ENCODE measurements at places on chromosomes 4 and X.
A peak's percentile ranks its signal among the peaks of the same experiment; 100 is the strongest.

DNA sequence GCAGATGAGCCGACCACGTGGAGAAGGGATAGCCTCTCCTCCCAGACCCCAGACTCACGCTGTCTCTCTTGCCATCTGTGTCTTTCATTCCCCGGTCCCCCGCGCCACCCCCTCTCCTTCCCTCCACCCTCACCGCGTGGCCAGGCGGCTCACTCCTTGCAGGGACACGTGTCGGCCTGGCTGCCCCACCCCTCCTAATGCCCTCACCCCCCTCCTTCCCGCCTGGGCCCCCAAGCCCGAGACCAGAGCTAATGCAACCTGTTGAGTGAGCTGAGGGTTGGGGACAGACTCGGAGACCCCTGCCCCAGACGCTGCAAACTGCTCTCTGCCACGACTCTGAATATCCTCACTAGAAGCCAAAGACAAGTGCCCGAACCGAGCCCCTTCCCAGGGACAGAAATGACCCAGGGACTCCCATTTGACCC lies 1.8 kb downstream of the SLC38A5 start:
- no peak for DNase-seq

GRCh38 chr4:103402198-103402597 lies 204.1 kb upstream of the CENPE start:
- no peak for DNase-seq

- DNase-seq: no peak
These were observed 81.5 kb downstream of the ARX start for GRCh38 chrX:24934279-24934678.

DNA sequence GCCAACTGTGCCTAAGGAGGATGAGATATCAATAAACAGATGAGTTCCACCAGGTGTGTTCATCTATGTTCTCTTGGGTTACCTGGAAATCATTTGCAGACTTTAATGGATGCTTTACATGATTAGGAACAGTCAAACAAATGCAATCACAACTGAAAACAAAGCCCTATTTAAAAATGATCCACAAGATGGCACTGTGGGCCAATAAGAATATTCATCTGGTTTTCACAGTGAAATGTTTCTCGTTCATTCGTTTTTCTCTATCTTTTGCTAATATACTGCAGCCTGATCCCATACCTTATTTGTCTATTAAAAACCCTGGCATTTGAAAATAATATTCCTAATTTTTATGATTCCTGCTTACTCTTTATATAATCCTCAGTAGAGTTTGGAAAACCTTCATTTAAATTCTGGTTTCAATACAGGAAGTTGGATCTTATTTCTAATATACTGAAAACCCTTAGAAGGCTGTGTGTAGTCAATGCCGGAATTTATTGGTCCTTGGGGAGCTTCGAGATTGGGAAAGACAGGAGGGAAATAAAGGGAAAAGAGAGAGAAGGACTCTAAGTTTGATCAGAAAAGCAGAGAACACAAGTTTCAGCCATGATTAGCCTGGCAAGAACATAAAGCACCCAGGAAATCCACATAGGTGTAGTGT lies 63.8 kb upstream of the TAPT1 start:
- DNase-seq: peak; percentile 27

DNA sequence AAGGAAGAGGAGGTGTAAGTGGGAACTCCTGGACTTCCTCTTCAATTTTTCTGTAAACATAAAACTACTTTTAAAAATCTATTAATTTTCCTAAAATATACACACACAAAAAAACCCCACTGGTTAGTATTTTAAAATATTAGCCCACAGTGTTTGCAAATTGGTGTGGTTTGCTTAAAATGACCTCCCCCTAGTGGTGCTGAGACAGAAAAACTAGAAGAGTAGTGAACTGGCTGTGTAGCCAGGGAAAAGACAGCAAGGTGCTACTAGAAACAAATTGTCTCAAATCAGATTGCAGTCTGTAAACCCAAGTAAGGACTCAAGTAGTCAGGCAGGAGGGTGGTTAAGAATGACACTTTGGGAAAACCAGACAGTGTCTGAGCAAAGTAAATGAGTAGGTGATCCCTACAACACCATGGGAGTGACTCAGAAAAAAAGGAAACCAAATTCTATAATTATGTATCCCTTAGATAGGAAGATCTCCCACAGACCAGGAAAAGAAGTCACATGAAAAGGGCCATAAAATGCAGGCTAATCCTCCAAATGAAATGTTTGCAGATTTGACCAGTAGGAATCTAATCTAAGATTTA lies 26.0 kb downstream of the AMTN start:
- DNase-seq: no peak

DNA sequence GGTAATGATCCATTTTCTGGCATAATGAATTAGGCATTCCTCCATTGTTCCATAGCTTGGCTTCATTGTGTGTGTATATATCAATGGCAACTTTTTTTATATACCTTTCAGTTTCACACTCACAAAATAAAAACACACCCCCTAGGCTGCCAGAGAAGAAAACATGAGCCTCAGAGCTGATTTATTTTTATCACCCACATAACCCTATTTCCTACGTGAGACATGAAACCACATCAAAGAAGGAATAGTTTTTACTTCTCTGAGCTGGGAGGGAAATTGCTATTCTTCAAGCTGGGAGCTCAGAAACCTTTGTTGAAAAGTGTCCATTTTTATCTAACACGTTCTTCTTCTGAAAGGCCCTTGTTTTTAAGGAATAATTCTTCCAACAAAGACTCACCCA lies 126.7 kb upstream of the RAI2 start:
- no peak for DNase-seq

- DNase-seq: no peak
These were observed 124.2 kb downstream of the C4orf51 start for GRCh38 chr4:145804116-145804515.

- no peak for DNase-seq
These were observed 511.8 kb upstream of the ARX start for GRCh38 chrX:25527596-25527995.

DNA sequence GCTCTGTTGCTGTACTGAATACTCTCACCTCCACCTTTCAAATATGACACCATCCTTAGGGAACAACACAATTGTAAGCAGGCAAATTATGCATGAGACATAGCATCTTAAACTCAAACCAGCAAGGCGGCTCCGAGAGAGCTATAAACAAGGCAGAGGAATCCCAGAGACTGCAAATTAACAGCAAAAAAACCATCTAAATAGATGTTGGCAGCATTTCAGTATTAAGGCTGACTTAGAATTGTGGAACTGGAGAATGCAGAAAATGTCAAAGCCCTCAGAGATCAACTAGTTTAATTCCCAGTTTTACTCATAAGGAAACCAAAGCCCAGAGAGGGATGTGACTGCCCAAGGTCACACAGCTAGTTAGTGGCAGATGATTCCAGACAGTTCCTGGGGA lies 37.2 kb upstream of the SPANXC start:
- DNase-seq: no peak

- DNase-seq: no peak
These were observed 8.0 kb upstream of the CPEB2 start for GRCh38 chr4:14994242-14994641.

DNA sequence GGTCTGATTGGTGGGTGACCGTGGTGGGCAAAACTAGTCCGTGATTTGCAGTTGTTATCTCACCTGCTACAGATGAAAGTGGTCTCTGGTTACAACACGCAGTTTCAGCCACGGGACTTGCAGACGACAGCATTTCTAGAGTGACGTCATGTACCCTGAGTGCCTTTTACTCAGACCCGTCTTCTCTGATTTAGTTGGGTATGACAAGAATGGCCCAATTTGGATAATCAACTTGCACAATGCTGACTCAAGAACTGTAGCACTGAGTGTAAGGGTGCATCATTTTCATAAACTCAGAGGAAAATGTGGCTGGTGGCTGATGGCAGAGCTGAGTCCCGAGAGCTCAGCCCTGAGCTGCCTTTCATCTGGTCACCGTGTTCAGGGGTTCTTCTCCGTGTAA lies 281.4 kb upstream of the FRG1 start:
- no peak for DNase-seq

GRCh38 chr4:75287738-75288517 lies 226.3 kb downstream of the RCHY1 start:
- no peak for DNase-seq

GRCh38 chrX:136210243-136210642 lies 41.0 kb downstream of the MAP7D3 start:
- DNase-seq: no peak

- DNase-seq: peak; percentile 80
These were observed 3.7 kb downstream of the HHIP start for GRCh38 chr4:144649646-144650045.

DNA sequence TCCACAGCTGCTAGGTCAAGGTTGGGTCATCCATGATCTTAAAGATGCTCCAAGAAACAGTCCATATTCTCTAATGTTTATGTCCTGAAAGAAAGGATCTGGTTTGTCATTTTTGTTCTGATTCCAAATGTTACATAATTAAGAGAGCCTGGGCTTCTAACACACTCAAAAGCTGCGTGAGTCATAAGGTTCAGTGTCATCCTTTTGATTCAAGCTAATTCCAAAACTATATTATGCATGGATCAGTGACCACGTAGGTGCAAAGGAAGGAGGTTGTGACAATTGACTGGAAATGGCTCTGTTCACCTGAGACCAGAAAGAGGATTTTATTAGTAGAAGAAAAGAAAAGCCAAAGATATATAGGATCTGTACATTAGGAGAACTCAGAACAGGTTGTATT lies 268.7 kb upstream of the GK2 start:
- DNase-seq: no peak

GRCh38 chrX:99469439-99469838 lies 940.6 kb downstream of the PCDH19 start:
- no peak for DNase-seq

DNA sequence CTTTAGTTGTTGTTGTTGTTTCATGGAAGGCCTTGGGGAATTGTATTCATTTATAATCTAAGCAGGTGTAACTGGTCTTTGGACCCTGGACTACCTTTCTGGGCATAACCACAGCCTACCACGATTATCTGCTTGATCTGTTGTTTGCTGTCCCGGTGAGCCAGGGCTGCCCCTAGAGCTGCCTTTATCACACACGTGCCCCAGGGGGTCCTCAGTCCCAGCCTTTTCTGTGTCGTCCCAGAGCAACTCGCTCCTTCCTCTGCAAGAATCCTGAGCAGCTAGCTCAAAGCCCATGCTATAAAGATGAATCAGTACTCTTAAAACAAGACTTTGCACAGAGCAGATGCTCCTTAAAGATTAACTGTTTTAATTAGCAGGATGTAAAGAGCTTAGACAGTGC lies 273.2 kb downstream of the EVC2 start:
- no peak for DNase-seq

DNA sequence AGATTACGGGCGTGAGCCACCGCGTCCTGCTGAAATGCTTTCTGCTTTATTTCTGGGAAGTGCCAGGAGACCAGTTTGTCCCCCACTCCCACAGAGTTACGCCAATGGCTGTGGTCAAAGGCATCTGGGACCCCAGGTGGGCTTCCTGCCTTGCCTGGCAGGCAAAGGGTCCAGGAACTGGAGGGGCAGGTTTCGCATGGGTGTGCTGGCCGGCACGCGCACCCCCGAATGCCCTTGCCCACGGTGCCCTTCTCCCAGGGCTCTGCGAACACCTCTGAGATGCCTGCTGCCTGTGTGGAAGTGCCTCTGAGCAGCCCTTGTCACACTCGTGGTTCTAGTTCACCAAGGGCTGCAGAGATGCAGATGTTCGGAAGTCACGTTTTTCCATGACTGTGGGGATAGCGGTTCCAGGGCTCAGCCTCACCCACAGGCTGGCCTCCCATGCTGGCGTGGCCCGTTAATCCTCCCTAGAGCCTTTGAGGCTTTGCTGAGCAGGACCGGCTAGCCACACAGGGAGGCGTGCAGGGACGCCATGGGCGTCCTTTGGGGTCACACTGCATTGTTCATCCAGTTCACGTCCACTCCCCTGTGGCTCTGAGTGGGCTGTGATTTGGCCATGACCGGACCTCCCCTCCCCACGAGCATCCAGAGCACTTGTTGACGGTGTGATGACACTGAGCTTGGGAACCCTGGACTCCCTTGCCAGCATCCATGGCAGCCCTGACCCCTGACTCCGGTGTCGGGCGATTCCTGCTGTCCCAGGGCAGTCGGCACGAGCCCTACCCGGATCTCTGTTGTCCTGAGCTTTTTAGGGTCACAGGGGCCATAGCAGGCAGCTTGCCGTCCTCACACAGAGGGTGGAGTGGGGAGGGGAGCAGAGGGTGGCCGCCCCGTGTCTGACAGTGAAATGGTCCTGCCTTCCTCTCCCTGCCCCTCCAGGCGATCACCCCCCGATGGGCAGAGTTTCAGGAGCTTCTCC lies 12.7 kb upstream of the ADD1 start:
- DNase-seq: no peak

DNA sequence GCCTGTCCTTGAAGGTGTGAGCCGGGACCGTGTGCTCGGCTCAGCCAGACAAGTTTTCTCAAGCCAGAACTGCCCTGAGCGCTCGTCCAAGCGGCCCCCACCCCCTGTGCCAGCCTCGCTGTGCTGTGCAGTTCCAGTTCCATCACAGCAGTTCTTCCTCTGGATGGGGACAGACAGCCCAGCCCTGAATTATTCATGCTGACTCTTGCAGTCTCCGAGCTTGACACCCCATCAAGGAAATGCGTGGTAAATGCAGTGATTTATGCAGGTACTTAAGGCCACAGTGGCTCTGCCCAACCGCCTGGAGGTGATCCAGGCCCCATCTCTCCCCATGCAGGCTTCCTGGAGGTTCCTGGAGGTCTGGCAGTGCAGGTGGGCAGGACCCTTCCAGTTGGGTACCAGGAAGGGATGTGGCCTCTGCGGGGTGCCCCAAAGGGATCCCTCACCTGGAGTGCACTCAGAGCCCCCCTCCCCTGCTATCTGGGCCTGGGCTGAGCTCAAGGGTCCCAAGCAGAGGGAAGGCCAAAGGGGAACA lies 44.8 kb upstream of the HMX1 start:
- no peak for DNase-seq

DNA sequence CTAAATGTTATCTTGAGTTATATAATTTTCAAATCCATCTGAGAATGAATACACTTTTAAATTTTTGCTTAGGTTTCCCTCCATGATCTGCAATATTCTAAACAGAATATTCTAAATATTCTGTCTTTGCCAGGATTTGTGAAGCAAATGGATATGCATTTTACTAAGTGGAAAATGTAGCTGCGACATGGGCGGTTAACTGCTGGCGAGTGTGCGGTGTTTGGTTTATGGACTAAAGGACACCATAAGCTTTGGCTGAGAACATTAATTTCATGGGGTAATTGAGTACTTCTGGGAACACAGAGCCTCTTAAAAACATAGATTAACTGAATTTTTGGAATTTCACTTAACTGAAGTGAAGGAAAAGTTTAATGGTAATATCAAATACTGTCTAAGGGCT lies 153.8 kb upstream of the ETNPPL start:
- no peak for DNase-seq
